Fibroblast of upper back skin (primary cell): ENCODE measurements at places on chromosomes 1 and 21.
A peak's percentile ranks its signal among the peaks of the same experiment; 100 is the strongest.

GRCh38 chr1:17777818-17778217 lies 22.7 kb downstream of the ACTL8 start:
- DNase-seq: no peak

DNA sequence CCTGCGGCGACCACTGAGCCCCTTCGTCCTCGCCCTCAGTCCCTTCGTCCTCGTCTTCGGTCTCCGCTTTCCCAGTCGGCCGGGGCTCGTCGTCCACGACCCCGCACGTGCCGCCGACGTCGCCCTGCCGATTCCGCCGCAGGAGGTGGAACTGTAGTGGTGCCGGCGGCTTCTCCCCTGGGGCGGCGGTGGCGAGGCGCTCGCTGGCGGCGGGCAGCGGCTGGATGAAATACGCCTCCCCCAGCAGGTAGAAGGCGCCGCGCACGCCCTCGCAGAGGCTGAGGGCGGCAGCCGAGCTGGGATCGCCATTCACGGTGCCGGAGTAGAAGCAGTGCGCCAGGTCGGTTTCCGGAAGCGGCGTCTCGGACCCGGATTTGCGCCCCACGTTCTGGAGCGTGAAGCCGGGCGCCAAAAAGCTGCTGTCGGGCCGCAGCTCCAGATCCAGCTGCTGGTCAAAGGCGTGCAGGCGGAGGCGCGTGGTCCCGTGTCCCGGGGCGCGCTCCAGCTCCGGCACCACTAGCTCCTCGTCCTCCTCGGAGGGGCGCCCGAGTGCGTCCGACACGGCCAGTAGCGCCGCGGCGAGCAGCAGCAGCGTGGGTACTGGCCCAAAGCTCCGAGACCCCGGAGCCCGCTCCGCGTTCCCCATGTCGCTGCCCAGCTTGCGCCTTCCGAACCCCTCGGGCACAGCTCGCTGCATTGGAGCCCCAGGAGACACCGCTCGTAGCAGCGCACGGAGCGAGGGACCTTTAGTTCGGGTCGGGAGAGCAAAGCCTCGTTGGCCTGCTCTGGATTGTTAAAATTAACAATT lies 747 bp downstream of the ADAMTS1 start:
- DNase-seq: peak; percentile 44

- no peak for DNase-seq
Observed at GRCh38 chr1:198906739-198907422, 268.0 kb downstream of the PTPRC start.

DNA sequence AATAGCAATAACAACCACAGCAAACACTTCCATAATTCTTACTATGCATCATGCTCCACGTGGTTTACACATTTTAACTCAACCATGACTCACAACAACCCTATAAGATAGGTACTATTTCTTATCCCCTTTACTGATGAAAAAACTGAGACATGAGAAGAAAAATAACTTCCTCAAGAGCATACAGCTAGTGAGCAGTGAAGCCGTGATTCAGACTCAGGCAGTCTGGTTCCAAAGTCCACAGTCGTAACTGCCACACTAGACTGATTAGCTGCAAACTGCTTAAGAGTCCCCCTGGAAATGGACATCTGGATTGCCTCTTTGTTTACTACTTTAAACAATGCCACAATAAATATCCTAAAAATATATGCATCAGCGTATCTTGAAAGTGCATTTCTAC lies 55.7 kb downstream of the PLD5 start:
- DNase-seq: no peak

DNA sequence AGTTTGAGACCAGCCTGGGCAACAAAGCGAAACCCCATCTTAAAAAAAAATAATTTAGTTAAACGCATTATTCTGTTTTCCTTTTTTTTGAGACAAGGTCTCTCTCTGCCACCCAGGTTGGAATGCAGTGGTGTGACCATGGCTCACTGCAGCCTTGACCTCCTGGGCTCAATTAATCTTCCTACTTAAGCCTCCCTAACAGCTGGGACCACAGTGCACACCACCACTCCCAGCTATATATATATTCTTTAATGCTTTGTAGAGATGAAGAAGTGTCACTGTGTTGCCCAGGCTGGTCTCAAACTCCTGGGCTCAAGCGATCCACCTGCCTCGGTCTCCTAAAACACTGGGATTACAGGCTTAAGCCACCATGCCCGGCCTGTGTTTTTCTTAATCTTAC lies 7.7 kb upstream of the KLF17 start:
- no peak for DNase-seq
